ENCODE measurements at places on chromosomes 4 and X. TPM values are rescaled to one million over a fixed set of nuclear protein-coding genes. Genes with fewer than 3 reads are reported as not detected.

- DNase-seq, result no peak
These were observed 902.5 kb downstream of the FAM133A start for GRCh38 chrX:94576367-94577004.

DNA sequence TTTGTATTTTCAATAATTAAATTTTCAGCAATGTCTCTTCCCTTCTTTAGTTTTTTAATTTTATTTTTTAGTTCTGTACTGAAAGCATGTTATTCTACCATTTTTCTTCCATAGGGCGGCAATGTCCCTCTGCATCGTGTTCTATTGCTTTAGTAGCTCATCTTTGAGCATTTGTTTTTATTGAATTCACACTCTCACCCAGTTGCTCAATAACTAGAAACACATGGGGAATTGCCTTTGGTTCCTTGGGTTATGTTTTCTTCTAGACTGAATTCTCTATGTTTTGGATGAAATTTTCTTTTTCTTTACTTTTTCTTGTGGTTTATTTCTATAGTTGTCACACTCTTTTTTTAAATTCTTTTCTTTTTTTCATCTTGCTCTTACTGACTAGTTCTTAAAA, 233.8 kb upstream of the LDB2 start:
- no peak for DNase-seq

DNA sequence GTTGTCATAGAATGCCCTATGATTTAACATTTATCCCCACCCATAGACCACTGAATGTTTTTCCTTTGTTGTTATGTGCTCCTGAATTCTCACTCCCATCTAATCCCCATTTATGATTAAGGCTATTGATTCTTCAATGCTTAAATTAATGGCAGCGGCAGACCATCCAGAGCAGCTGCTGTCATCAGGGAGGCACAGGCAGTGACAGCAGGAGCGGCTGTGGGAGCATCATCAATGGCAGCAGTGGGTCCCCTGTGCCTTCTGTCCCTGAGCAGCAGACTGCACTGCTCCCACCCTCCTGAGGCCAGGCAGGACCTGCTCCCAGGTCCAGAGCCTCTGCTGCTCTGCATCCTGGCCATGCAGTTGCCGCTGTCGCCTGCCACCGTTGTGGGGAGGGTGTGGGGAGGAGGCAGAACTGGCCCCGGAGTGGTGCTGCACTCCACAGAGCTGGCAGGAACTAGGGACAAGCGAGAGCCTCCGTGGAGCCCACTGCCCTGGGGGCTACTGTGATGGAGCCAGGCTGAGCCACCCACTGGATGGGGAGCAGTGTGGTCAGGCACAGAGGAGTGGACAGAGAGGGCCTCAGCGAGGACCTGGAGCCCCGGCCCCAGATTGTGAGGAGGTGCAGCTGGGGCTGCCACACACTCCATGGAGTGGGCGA, 29.0 kb downstream of the NAA11 start:
- DNase-seq, result peak; percentile 30

GRCh38 chrX:51332188-51332942, at the start of gene NUDT10:
NUDT10 (plus strand) TSS chrX:51332822; CDS start chrX:51332966, 144 bp downstream.
- peak; percentile 55 for DNase-seq

- no peak for DNase-seq
These were observed 661 bp downstream of the SPIN4 start for GRCh38 chrX:63350465-63350877.

DNA sequence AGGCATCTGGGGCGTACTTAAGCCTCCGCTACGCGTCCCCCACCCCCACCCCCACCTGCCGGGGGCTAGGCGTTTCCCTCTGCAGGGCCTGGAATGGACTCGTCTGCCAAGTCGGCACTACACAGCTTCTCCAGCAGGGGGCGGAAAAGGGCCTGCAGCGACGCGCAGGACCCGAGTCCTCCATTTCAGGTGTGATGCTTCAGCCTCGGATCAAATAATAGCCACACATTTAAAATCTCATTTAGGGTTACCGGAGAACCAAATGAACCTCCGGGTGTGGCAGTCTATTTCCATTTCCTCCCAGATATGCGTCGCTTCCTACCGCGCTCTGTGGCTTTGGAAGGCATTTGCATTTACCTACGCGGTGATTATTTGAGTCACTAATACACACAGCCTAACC, 2.9 kb downstream of the PAK3 start:
- DNase-seq, result no peak

- no peak for DNase-seq
These were observed 54.9 kb upstream of the IRF2 start for GRCh38 chr4:184529283-184529682.

- DNase-seq, result no peak
These were observed 125.9 kb upstream of the RAI2 start for GRCh38 chrX:17986977-17987376.

- no peak for DNase-seq
These were observed 28.6 kb downstream of the TEX13A start for GRCh38 chrX:105191878-105192277.

GRCh38 chr4:79467246-79467932, 59.4 kb upstream of the GK2 start:
- no peak for DNase-seq

DNA sequence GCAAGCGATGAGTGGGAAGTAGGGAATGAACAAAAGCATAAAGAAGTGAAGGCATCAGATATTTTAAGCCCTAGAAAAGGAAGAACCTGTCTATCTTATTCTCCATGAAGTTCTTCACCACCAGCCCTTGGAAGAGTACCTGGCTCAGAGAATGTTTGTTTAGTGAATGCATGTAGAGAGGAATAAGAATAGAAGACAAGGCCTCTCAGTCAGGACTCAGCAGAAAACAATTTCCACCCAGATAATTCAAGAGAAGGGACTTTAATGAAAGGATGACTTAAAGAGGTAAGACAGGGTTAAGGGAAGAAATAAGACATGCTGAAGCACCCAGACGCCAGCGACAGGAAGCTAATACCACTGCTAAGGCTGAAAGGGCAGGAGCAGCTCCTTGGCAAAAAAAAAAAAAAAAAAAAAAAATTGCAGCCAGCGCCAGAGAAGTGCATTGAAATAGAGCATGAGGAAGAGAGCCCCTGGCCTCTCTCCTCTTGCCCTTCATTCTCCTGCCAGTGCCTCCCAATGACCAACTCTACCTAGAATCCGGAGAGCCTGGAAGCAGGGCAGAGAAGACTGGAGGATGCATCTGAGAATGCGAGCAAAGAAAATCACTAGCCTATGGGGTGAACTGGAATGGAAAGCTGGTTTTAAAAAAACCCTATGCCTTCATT, 47.2 kb upstream of the RASGEF1B start:
- no peak for DNase-seq

DNA sequence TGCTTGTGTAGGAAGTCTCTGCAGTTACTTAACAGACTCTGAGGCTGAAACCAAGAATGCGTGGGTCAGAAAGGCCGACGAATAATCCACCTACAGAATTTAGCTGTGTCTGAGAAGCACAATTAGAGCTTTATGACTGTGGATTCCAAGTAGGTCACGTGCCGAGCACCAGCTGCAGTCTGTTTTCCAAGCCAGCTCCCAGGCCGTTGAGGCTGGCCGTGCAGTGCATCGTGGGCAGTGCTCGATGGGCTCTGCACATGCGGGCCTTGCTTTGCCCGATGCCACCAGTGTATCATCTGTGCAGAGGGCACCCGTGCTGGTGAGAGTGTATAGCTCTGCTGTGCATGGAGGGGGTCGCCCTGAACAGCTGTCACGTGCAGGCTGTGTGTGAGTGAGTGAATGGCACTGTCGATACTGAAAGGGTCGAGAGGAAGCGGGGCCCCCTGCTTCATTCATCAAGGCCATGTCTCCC, 67.5 kb upstream of the CLDN34 start:
- no peak for DNase-seq

DNA sequence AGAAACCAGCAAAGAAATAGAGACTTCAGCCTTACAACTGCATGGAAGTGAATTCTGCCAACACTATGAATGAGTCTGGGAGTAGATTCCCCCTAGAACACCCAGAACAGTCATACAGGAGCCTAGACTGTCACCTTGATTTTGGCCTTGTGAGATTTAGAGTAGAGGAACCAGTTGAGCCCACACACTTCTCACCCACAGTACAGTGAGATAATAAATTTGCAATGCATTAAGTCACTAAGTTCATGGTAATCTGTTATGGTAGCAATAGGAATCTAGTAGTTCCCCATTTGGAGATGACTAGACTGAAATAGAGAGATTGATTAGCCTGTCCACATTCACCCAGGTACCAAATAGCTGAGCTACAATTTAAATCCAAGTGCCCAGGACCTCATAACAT, 59.0 kb downstream of the FAM13A start:
- DNase-seq, result no peak

DNA sequence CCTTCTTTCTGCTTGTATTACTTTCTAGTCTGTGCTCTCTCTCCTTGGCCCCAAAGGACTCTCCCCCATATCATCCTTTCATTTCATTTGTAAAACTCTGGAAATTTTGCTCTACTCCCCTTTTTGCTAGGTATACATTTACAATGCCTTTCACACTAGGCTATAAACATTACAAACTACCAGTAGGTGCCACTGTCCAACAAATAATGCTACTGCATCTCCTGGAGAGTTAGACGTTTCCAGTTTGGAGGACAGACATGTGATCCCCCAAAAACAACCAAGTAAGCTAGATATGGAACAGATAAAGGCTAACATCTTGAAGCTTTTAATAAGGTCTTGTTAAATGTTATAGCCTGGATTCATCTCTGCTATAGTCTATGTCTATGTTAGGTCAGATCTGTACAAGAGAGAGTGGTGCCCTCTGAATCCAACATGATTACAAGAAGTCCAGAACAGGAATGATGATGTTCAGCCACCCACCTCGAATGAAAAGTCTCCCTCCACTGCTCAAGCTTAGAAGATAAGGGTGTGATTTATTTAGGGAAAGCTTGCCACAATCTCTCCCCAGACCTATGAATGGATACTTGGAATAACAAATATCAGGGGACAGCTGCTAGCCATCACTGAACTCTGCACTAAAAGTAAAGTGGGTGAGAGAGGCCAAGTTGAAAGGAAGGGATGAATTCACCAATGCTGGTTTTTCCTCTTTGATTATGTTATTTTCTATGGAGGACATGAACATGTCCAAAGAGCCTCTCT, 14.3 kb downstream of the CBR4 start:
- DNase-seq, result no peak

- DNase-seq, result no peak
These were observed 116.2 kb upstream of the STX18 start for GRCh38 chr4:4658052-4658451.

GRCh38 chr4:78560296-78560963, 8.9 kb downstream of the ANXA3 start:
- no peak for DNase-seq

The FGFRL1 gene
- 12.8 TPM for polyA plus RNA-seq

The GLRB gene
- 1.2 TPM for polyA plus RNA-seq

The GAGE12E gene
- polyA plus RNA-seq, result not detected

The STBD1 gene
- polyA plus RNA-seq, result 52.2 TPM

The PLXNB3 gene
- polyA plus RNA-seq, result 0.13 TPM

The UBE2A gene
- polyA plus RNA-seq, result 64.6 TPM

The LINC00632 gene
- polyA plus RNA-seq, result 0.32 TPM

The FGF16 gene
- 0.05 TPM for polyA plus RNA-seq
